Testis (tissue), 5 donors: ENCODE measurements at places on chromosomes 2 and 18. TPM values are rescaled to one million over a fixed set of nuclear protein-coding genes. Genes with fewer than 3 reads are reported as not detected.
A peak's percentile ranks its signal among the peaks of the same experiment; 100 is the strongest.

The ASTL gene
- total RNA-seq, result 0.87 TPM

The UGT1A10 gene
- total RNA-seq, result 0.68 TPM

GRCh38 chr2:95386031-95386430 lies 16.5 kb upstream of the FAHD2A start:
- H3K4me3 ChIP-seq, result no peak overlapping the region
- no peaks in the 10 kb centered on the region for H3K27me3 ChIP-seq
- peak overlapping the region; percentile 76 for H3K27ac ChIP-seq
- H3K36me3 ChIP-seq, result no peaks in the 10 kb centered on the region
- peaks cover 53% of the 10 kb centered on the region for H3K4me1 ChIP-seq
- DNase-seq, result no peak

GRCh38 chr2:229434187-229434586 lies 163.1 kb upstream of the PID1 start:
- H3K4me1 ChIP-seq, result peaks cover 3% of the 10 kb centered on the region
- DNase-seq, result no peak
- no peaks in the 10 kb centered on the region for H3K36me3 ChIP-seq
- no peak overlapping the region for H3K4me3 ChIP-seq

GRCh38 chr2:147327613-147328012 lies 517.2 kb upstream of the ACVR2A start:
- H3K4me3 ChIP-seq, result no peak overlapping the region
- no peaks in the 10 kb centered on the region for H3K4me1 ChIP-seq
- no peaks in the 10 kb centered on the region for H3K36me3 ChIP-seq
- no peak for DNase-seq
- H3K27ac ChIP-seq, result no peak overlapping the region

The PCARE gene
- 1.0 TPM for total RNA-seq

DNA sequence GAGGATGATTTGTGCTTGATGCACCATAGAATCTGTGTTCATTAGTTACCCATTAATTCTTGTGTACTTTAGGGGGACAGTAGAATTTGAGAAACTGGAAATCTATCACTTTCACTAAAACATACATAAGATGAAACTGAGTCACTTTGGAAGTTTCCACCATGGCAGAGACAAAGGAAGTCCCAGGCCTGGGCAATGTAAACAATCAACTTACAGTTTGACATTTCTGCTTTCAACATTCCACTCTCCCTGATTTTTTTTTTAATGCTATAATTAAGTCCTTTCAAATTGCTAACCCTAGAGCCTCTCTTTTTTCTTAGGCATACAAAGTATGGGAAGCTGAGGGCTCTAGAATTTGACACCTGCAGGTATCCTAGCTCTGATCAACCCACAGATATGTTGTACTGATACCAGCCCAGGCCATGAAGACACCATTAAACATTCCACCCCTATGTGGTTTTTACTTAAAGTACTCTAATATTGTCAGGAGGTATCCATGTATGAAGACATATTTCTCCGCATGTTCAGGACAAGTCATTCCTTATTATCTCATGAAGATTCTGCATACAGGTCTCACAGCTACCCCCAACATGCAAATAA lies 88.5 kb upstream of the GLS start:
- no peak overlapping the region for H3K27ac ChIP-seq
- H3K4me3 ChIP-seq, result no peak overlapping the region
- H3K4me1 ChIP-seq, result no peaks in the 10 kb centered on the region
- H3K27me3 ChIP-seq, result no peaks in the 10 kb centered on the region

- H3K36me3 ChIP-seq, result no peaks in the 10 kb centered on the region
- no peak for DNase-seq
- H3K4me3 ChIP-seq, result no peak overlapping the region
- H3K27ac ChIP-seq, result no peak overlapping the region
- no peaks in the 10 kb centered on the region for H3K4me1 ChIP-seq
Measured at GRCh38 chr2:230226051-230226551, 565 bp downstream of the SP140 start.

DNA sequence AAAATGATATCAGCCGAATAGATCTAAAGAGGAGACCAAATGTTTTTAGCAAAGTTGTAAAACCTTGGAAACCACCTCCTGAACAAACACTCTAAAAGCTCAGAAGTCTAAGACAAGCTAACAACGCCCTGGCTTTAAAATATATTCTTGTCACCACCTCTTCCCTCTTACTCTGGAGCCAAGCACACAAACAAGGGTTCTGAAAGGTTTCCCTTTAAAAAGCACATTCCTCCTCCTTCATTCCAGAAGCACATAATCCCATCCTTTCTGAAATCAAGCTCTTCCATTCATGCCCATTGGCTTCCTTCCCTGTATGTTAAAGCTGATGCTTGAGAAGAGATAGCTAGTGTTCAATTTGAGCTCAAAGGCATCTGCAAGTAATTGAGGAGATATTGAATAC lies 382.0 kb downstream of the LNPK start:
- DNase-seq, result no peak
- H3K27ac ChIP-seq, result no peak overlapping the region
- H3K27me3 ChIP-seq, result no peaks in the 10 kb centered on the region
- H3K4me3 ChIP-seq, result no peak overlapping the region

The IER3IP1 gene
- total RNA-seq, result 12.3 TPM

GRCh38 chr2:25845843-25846505 lies 32.3 kb downstream of the ASXL2 start:
- H3K36me3 ChIP-seq, result no peaks in the 10 kb centered on the region
- H3K27me3 ChIP-seq, result no peaks in the 10 kb centered on the region
- H3K27ac ChIP-seq, result no peak overlapping the region
- no peak for DNase-seq

- DNase-seq, result no peak
- no peak overlapping the region for H3K4me3 ChIP-seq
- H3K4me1 ChIP-seq, result peaks cover 56% of the 10 kb centered on the region
- no peaks in the 10 kb centered on the region for H3K27me3 ChIP-seq
- no peak overlapping the region for H3K27ac ChIP-seq
Measured at GRCh38 chr18:51038110-51038509, 8.1 kb downstream of the SMAD4 start.

GRCh38 chr2:212392043-212392442 lies 146.6 kb downstream of the ERBB4 start:
- H3K4me1 ChIP-seq, result no peaks in the 10 kb centered on the region
- H3K4me3 ChIP-seq, result no peak overlapping the region
- H3K27me3 ChIP-seq, result no peaks in the 10 kb centered on the region
- no peak for DNase-seq

DNA sequence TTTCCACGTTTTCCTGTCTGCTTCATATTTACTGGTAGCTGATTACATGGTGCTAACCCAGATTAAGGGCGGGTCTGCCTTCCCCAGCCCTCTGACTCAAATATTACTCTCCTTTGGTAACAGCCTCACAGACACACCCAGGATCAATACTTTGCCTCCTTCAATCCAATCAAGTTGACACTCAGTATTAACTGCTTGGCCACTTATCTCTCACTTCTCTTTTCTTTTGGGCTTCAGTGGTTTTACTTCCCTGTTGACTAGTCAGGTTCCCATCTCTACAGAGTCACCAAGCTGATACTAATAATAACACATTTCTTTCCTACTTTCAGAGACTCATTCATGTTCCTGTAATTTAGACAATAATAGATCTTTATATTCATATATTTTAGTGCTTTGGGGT lies 302.2 kb upstream of the MAP2 start:
- no peaks in the 10 kb centered on the region for H3K4me1 ChIP-seq
- DNase-seq, result no peak
- no peak overlapping the region for H3K27ac ChIP-seq
- no peaks in the 10 kb centered on the region for H3K36me3 ChIP-seq

DNA sequence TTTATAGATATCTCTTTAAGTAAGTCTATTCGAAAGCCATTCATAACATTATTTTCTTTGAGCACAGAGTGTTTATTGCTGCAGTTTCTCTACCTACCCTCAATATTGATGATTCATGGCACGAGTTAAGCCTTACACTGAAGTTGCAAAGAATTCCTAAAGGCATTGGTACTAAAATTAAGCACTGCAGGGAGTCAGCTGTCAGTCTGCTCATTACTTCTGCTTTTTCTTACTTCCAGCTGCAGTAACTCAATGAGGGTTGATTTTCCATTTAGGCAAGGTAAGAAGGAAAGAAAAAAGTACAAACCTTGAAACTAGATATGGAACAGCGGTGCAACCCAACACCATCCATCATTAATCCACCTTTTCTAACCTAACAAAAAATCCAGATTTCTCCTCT lies 65.2 kb downstream of the RNF152 start:
- H3K36me3 ChIP-seq, result no peaks in the 10 kb centered on the region
- no peak overlapping the region for H3K4me3 ChIP-seq
- H3K4me1 ChIP-seq, result no peaks in the 10 kb centered on the region
- DNase-seq, result no peak
- no peaks in the 10 kb centered on the region for H3K27me3 ChIP-seq

GRCh38 chr2:27191070-27191829 lies 20.6 kb upstream of the ATRAID start:
- H3K36me3 ChIP-seq, result no peaks in the 10 kb centered on the region
- DNase-seq, result peak; percentile 82
- no peak overlapping the region for H3K4me3 ChIP-seq
- no peak overlapping the region for H3K27ac ChIP-seq

DNA sequence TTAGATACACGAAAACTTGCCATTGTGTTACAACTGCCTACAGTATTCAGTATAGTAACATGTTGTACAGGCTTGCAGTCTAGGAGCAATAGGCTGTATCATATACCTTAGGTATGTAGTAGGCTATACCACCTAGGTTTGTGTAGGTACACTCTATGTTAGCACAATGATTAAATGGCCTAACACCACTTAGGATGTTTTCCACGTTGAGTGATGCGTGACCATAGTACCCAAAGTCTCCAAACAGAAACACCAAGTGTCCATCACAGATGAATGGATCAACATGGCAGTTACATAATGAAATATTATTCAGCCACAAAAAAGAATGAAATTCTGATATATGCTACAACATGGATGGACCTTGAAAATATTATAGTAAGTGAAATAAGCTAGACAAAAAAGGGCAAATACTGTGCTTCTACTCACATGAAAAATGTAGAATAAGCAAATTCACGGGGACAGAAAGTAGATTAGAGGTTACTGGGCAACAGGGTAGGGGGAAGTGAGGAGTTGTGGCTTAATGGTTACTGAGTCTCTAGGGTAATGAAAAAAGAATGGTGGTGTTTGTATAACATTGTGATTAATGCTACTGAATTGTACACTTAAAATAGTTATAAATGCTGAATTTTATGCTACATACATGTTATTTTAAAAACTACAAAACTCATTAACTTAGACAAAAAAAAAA lies 62.6 kb downstream of the TMEM131 start:
- H3K36me3 ChIP-seq, result no peaks in the 10 kb centered on the region
- no peak for DNase-seq
- H3K27ac ChIP-seq, result no peak overlapping the region
- H3K27me3 ChIP-seq, result no peaks in the 10 kb centered on the region
- H3K4me3 ChIP-seq, result no peak overlapping the region

The XDH gene
- total RNA-seq, result 1.5 TPM

GRCh38 chr18:80086281-80086680 lies 22.8 kb upstream of the ADNP2 start:
- no peak overlapping the region for H3K4me3 ChIP-seq
- no peak overlapping the region for H3K27ac ChIP-seq
- no peaks in the 10 kb centered on the region for H3K27me3 ChIP-seq
- no peak for DNase-seq
- no peaks in the 10 kb centered on the region for H3K36me3 ChIP-seq
- no peaks in the 10 kb centered on the region for H3K4me1 ChIP-seq

GRCh38 chr18:55317864-55318263 lies 270.1 kb downstream of the TCF4 start:
- H3K36me3 ChIP-seq, result no peaks in the 10 kb centered on the region
- no peak overlapping the region for H3K27ac ChIP-seq
- DNase-seq, result no peak
- H3K4me1 ChIP-seq, result peaks cover 12% of the 10 kb centered on the region

GRCh38 chr2:16069663-16069932 lies 129.2 kb downstream of the MYCN start:
- peak; percentile 84 for DNase-seq
- H3K27me3 ChIP-seq, result no peaks in the 10 kb centered on the region
- H3K27ac ChIP-seq, result peak overlapping the region; percentile 61

DNA sequence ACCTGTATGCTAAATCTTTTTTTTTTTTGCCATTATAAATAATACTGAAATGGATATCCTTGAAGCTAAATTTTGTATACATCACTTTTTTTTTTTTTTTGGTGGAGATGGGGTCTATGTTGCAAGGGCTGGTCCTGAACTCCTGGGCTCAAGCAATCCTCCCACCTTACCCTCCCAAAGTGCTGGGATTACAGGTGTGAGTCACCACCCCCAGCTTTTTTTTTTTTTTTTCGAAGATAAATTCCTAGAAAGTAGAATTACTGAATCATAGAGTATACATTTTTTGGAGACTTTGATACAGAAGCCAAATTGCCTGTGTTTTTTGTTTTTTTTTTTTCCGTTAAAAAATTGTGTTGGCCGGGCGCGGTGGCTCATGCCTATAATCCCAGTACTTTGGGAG lies 51.0 kb upstream of the MCFD2 start:
- H3K4me3 ChIP-seq, result no peak overlapping the region
- DNase-seq, result no peak
- H3K4me1 ChIP-seq, result peaks cover 21% of the 10 kb centered on the region
- H3K27ac ChIP-seq, result no peak overlapping the region

DNA sequence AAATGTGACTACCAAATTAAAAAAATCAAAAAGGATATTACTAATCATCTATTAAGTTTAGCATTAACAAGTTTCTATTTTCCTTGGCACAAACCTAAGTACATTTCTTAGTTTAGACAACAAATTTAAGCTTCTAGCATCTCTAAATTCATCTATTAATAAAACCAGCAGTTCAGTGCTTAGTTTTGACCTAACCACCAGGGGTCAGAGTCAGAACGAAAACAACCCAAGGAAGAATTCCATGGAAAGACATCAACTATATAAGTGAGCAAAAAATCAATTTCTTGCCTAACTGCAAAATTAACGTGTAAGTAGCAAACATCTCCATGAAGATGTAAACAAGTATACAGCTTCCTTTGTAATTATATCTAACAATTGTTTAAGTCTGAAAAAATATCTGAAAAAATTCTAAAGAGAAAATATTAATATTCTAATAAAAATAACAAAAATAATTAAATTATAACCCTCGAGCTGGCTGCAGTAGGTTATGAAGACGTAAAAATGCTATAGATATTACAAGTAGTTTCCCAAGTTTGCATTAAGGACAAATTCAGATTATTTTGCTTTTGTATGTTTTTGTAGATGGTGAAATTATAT lies 83.7 kb downstream of the CERKL start:
- H3K4me3 ChIP-seq, result no peak overlapping the region
- H3K4me1 ChIP-seq, result no peaks in the 10 kb centered on the region
- no peaks in the 10 kb centered on the region for H3K36me3 ChIP-seq
- no peaks in the 10 kb centered on the region for H3K27me3 ChIP-seq
- no peak overlapping the region for H3K27ac ChIP-seq

The NIF3L1 gene
- total RNA-seq, result 45.9 TPM
